Fibroblast of skin of right quadriceps (primary cell): ENCODE measurements at places on chromosomes 6 and 20.

- DNase-seq = no peak
These were observed 3.0 kb upstream of the WFDC10A start for GRCh38 chr20:45626540-45626939.

DNA sequence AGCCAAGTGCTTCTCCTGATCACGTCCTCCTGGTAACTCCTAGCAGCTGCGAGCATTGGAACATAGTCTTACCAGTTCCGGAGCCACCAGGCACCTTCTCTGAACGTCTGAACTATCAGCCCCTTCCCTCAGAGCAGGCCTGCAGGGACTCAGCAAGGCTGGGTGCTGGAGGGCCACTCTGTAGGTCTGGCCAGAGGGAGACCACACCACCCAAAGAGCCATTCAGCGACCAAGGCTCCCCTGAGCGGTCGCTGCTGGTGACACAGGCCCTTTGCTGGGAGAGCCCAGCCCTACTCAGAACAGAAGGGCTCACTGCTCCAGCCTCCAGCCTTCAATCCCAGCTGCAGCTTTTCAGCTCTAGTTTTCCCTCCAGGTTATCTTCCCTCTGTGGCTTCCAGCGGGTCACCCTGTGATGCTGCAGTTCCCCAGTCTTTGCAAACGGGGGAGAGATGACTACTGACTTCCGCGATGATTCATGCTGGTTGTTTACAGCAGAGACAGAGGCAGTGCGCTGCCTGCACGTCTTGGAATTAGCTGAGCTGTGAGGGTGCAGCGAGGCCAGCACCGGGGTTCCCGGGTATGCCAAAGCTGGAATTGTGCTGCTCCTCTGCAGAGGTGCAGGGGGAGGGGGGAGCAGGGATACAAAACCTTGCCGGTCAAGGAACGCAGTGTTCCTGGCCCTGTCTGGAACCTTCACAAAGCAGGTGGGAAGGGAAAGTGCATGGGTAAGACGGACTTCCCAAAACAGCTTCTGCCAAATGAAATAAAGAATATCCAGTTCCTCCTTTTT is 161.4 kb downstream of the LY86 start:
- peak; percentile 86 for DNase-seq

DNA sequence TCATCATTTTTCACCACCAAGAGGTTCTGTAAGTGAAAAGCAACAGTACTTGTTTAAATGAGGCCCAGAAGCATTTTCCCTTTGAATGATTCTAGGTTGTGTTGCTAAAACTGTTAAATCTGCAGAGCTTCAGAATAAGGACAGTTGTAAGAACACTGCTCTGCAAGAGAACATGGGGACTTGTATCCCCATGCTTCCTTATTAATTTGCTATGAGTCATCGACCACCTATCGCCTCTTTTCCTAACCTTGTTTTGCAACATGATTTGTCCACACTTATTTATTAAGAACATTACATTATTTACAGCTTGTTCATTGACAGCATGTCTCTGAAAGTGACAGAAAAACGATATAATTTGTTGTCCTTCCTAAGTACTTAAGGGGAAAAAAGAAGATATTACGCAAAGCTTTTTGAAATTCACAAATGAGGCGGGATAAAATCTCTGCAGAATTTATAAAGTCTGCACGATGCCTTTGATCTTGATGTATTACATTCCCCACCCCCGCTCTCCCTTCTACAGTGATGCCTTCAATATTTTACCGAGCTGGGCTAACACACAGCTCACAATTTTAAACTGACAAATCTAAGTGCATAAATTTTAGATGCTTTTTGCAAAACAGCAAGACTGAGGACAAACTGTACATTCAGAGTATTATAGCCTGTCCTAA is 220.0 kb upstream of the SPTLC3 start:
- DNase-seq = no peak

GRCh38 chr20:2178318-2179232 is 76.9 kb downstream of the STK35 start:
- DNase-seq = no peak

GRCh38 chr20:45503403-45503802 is 12.0 kb downstream of the SPINT3 start:
- DNase-seq = no peak

DNA sequence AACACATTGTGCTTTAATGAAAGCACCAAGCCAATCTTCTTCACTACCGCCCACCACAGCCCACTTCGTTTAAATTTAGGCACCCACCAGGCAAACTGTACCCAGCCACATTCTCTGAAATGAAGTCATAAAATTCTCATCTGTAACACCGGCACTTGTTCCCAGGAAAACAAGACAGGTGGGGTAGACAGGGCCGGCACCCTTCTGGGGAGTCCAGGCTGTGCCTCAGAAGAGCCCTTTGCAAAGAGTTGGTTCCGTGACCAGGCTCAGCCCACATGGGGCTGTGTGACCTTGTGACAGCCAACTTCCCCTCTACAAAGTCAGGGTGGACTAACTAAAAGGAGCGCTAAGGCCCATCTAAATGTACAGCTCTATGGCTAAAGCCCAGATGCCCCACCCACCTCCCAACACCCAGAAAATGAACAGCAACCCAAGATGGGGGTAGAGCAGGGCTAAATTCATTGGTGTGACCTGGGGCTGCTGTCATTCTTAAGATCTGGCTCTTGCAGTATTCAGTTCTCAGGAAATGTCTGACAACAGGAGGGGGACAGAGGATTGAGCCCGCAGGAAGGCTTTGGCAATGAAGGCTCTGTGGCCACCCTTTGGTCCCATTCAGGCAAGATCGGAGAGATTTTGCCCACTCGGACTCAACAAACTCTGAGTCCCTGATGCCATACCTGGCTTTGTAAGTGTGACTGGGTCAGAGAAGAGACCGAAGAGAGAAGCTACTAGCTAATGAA is 56.7 kb downstream of the TRERF1 start:
- DNase-seq = no peak

- DNase-seq = no peak
These were observed 265.2 kb downstream of the CBLN4 start for GRCh38 chr20:55740076-55740475.

- DNase-seq = no peak
These were observed 66.1 kb downstream of the FAM120B start for GRCh38 chr6:170372380-170373325.
